ENCODE measurements at places on chromosomes 5 and 9.

DNA sequence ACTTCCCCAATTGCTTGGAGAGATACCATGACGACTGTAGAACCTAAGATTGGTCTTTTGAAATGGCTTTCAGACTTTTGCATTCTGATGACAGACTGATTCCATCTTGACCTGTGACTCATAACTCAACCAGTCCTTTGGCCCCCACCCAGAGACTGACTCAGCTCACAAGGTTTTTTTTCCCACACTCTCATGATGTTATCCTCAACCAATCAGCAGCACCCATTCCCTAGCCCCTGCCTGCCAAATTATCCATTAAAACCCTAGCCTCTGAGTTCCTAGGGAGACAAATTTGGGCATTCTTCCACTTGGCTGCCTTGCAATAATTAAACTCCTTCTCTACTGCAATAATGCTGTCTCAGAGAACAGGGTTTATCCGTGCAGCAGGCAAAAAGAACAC lies 1263.3 kb upstream of the CDH9 start:
- DNase-seq, result no peak

DNA sequence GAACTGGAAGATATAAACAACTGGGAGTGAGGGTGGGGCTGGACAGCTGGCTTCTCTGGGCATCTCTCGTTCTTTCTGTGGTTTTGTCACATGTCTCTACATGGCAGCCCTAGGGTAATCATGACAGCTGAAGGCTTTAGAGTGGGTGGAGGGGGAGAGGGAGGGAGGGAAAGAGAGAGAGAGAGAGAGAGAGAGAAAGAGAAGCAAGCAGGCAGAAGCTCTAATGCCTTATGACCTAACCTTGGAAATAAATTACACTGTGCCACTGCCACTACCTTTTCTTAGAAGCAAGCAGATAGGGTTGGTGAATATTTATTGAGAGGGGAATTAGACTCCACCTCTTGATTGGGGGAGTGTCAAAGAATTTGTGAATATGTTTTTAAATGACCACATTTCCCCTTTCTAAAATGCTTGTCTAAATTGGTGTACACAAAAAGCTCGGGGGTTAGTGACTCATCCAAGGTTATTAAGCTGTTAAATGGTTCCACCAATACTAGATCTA lies 2.6 kb upstream of the DAPK1 start:
- no peak for DNase-seq

DNA sequence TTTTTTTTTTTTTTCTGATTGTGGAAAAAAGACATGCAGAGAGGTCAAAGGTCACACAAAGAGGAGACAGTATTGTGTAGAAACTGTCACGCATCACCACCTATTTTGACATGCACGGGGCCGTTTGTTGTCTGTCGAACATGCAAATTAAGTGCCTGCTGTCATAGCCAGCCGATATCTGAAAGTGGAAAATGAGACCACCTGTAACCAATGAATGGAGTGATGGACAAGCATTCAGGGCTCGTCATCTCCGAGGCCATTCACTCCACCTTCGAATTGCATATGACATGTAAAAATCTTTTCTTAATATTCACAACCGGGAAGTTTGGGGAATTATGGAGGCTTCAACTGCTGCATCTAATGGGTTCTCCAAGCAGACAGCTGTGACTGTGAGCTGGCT lies 512.2 kb upstream of the ADAMTS16 start:
- no peak for DNase-seq

- DNase-seq, result no peak
These were observed 22.5 kb downstream of the SEC61B start for GRCh38 chr9:99244344-99245260.

DNA sequence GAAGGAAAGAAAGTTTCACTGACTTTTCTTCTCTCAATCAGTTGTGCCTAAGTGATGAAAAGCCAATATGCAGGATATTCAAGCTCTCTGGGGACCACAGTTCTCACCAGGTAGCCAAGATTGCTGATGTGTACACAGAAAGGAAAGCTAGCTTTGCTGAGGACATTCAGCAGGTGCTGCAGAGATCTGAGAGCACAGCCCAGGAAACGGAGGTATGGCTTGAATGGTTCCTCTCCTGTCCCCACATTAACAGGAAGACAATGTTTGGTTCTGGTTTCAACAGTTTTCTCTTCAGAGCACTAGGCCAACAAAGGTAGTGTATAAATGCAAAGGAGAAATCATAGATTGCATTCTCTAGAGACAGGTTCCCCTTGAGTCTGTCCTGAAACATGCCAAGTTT lies 69.6 kb downstream of the PTPDC1 start:
- no peak for DNase-seq

DNA sequence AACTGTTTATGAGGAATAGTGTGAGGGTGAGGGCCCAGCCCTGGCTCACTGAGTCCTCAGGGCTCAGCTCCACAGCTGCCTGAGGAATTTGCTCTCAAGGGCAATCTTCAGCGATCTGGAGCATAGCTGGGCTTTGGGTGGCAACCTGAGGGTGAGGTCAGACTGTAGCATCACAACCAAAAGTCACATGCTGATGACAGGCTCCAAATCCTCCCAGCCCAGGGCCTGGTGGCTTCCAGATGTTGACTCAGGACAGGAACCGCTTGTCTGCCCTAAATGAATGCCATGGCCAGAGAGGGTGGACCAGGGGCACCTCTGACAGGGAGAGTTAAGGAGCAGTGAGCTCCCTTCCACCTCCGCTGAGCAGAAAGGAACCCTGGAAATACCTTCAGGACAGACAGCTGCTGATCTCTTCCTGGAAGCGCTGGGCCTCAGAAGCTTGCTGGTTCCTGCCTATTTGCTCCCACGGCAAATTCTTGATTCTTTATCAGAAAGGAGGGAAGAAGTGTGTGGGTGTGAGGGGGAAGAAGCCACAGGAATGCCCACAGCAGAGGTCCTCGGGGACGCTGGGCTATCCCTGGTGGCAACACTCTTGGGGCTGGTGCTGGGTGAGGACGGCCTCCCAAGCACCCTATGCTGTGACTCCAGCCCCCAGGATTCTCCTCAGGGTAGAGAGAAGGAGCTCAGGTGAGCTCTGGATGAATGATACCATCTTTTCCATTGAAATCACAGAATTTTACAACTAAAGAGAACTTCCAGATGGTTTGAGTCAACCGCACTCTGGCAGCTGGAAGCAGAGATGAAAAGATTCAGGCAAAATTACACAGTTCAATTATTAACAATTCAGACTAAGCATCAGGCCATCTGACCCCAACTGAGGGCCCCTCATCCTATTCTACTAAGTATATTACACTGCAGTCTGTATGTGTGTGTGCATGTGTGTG lies 13.8 kb upstream of the CTSL start:
- DNase-seq, result no peak

GRCh38 chr9:88993327-88993726 lies 2.1 kb downstream of the S1PR3 start:
- no peak for DNase-seq

- DNase-seq, result no peak
These were observed 1.7 kb downstream of the DIAPH1 start for GRCh38 chr5:141617128-141617527.

All from putamen (tissue), 1 donor.